ENCODE measurements at places on chromosomes 4 and X.

GRCh38 chr4:124199755-124200154 lies 512.8 kb downstream of the ANKRD50 start:
- DNase-seq: no peak

- no peak for DNase-seq
Measured at GRCh38 chr4:187714957-187715356, 280.6 kb upstream of the ZFP42 start.

GRCh38 chr4:71380788-71381187 lies 42.0 kb downstream of the SLC4A4 start:
- no peak for DNase-seq

DNA sequence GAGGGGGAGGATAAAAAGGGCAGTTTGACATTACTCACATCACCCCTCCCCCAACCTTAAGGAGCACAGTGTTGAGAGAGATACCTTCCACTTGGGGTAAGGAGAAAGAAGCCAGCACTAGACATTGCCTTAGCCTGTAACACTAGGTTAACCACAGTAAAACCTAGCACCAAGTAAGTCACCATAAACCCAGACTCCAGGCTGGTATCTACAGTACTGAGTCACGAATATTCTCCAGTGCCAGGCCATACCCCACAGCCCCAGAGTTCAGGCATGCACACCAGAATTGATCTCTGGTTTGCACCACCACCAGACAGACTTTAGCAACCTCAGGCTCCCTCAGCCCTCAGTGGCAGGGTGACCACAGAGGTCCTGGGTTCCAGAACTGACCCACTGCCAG lies 570.4 kb downstream of the PRR32 start:
- DNase-seq: no peak

DNA sequence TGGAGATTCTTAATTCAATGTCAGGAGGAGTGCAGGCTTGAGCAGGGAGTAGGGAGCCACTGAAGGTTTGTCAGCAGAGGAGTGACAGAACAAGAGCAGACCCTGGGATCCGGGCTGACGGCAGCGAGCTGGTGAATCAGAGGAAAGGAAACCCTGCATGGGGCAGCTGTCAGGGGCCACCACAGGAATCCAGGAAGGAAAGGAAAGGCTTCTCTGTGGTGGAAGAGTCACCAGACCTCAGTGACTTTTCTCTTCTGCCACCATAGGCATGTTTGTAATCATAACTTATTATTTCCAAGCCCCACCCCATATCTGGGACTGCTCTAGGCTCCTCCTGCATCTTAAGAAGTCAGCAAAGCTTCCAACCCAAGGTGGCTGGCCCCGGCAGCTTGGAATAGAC lies 150.9 kb downstream of the BCOR start:
- DNase-seq: no peak

DNA sequence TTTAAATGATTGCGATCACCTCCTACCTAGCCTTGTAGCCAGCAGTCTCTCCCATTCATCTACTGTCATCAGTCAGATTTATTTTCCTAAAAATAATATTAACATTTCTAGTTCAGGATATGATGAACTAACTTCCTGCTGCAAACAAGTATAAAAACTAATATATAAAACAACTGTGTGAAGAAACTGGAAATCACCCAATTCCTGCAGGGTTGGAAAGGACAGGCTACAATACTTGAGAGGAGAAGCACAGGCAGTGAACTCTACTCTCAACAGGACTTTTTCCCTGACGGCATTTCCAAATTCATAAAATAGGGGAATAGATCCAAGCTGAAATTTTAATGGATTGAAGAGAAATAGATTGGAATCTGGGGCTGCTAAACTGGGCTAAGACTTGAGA lies 14.2 kb upstream of the BBS12 start:
- no peak for DNase-seq

DNA sequence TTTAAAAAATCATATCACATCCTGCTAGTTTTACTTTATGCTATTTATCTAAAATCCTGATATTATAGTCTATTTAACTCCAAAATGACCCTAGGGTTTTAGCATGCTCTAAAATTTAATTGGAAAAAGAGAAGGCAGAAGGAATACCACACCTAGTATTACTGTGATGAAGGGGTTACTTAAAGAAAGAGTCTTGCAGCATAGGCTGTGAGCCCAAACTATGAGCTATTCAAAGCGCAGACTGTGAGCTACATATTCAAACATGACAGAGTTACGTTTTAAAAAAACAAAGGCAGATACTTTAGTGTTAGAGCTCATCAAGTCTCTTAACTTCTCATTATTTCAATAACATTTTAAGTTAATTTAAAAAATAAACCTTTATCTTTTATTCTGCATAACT lies 247.7 kb upstream of the ETNPPL start:
- DNase-seq: no peak

Measured in mucosa of gallbladder (tissue), 1 donor.